CD4-positive, alpha-beta T cell treated with Interferon gamma for 1 hour (primary cell): ENCODE measurements at places on chromosomes 4 and X.

GRCh38 chr4:173218411-173219125 is 50.0 kb downstream of the GALNT7 start:
- DNase-seq, result no peak

DNA sequence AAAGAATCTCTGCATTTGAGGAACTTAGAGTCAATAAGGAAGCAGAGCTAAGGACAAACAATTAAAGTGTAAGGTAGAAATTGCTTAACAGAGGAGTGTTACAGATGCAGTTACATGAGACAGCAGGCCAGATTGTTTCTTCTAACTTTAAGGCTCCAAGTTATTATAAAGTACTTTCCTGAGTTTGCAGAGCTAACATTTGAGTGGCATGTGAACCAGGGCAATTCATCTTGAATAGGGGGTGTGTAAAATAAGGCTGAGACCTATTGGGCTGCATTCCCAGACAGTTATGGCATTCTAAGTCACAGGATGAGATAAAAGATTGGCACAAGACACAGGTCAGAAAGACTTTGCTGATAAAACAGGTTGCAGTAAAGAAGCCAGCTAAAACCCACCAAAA is 7.6 kb upstream of the LNX1 start:
- DNase-seq, result no peak

DNA sequence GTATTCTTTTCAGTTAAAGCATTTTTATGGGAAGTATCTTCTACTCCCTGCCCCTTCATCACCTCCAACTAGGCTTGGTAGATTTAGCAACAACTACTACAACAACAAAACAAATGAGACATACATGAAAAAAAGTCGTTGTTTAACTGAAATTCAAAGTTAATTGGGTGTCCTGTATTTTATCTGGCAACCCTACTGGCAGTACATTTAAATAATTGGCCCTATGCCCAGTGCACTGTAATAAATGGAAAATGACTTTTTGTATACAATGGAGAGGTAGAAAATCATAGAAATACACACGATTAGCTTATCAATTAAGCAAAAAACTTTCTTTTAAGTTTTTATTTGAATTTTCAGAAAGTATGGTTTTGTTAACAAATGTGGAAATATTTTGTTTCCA is 21.4 kb upstream of the CLGN start:
- no peak for DNase-seq

DNA sequence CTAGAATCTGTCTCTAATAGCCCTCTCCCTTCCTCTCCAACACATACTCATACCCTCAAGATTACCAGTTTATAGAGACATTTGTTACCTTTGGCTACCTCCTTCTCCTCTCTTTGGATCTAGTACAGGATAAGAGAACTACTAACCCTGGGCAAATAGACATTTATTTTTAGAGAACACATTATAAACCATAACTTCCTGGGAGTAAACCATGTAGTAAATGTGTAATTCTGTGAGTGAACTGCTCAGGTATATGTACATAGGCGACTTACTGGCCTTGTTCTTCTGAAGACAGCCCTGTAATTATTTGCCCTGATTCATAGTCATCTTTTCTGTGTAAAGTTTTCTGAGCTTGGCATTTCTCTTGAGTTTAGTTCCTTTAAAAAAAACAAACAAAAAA is 94.2 kb downstream of the KDM6A start:
- no peak for DNase-seq

DNA sequence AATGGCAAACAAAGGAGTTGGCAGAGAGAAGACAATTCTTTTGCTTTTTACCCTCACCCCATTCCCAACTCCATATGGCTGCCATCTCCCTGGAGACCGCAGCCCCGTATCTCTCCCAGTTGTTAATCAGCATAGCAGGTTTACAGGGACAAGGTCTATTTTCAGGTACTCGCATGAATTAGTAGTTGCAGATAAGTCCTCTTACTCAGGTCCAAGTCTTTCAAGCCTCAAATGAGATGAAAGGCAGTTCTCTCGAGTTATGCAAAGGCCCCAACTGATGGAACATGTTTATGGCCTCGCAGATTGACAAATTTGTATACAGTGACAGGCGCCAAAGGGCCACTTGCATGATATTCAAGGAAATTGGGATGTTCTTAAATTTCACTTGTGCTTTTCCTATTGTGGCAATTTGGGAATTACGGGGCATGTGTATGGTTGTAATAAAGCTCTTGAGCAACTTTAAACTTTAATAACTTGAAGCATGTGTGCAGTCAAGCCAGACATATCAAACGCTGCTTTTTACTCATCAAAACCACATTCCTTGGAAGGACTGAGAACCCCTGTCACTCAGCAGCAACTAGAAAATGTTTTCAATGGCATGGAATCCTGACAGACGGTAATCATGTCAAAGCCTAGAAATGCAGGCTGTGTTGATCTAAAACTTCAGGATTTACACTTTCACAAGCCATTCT is 45.1 kb downstream of the KDR start:
- no peak for DNase-seq

GRCh38 chr4:68079928-68080327 is 49.7 kb downstream of the TMPRSS11F start:
- no peak for DNase-seq

DNA sequence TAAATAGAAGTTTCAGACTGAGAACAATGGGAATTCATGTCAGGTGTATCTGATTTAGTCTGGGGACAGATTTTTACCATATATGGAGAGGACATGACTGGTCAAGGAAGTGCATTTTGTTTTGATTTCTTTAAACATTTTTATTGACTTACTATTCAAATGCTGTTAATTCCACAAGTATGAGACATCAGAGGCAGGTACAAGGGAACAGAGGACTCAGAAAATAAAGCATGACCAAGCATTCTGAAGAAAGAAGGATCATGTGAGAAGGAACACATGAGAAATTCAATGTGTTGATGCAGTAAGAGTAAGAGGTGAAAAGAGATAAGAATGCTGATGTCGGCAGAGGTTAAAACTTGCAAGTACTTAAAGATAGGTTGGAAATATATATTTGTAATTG is 1452.6 kb downstream of the PCDH7 start:
- DNase-seq, result no peak

DNA sequence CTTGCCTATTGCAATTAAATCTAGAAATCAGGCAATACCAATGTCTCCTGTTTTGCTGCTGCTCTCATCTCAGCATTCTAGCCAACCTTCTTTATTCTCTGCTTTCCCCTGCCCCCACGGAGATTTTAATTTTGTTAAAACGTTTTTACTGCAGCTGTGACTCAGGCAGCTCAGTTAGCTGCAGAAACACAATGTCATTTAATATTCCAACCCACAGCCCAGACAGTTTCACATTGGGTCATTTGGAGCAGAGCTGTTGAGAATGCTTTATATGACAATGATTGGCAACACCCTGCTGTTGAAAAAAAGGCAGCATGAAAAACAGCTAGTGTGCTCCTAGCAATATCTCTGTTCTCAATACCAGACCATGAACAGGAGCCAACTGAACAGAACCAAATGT is 12.6 kb upstream of the SLC10A4 start:
- DNase-seq, result no peak

GRCh38 chrX:151985955-151986354 is 11.5 kb upstream of the GABRE start:
- DNase-seq, result no peak

GRCh38 chr4:172648471-172648870 is 520.1 kb upstream of the GALNT7 start:
- no peak for DNase-seq

DNA sequence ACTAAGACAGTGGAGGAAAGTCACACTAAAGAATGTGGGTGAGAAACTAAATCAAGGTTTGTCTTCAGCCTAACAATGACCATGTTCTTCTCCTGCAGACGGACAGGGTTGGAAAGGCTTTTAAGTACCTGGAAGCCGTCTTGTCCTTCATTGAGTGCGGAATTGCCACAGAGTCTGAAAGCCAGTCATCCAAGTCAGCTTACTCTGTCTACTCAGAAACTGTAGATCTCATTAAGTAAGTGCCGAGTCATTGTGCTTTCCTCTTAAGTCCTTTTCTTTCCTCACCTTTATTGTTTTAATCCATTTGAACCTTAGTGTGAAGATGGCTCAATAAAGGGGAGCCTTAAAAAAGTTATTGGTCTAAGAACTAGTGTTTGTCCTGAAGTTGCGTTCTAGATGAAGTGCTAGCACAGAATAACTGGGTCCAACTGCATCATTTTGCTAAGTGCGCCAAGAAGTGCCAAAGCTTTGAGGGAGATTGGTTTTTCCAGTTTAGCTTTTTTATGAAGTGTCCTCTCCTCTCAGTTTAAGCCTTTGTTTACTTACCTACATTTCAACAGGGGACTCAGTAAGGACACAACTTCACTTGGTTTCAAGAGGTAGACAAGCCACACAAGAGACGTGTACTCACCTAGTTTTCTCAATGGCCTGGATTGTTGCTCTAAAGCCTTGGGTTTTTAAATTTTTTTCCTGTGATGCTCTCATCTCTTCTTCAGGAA is 89.3 kb downstream of the KLHL8 start:
- no peak for DNase-seq

DNA sequence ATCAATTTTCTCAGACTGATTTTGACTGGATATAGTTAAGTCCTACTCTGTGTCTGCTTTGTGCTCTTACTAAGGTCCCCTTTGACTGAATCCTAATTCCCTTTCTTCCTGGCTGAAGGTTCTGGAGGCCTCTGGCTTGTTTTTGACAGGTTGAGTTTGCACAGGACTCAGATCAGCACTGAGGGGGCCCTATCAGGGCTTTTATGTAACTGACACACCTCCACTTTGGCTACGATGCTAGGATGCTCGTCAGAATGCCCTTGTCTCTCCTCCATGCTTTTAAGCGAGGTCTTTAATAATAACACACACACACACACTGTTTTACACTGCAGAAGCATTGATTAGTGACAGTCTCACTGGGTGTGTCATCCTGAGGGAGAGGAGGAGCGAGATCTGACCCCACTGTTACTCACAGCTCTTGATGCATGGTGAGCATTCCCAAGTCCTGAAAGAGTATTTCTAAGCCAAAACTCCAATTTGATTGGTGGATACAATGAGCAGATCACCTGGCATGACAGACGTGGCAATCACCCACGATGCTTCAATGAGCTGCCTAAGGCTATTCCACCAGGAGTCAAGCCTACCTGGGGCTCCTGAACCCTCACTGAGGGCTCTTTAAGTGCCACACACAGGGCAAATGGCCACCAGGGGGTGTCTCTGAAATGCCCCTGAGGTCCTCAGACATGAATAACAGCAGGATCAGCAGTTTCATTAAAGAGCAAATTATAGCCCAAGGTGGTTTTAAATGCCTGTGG is 130.4 kb upstream of the CPEB2 start:
- peak; percentile 11 for DNase-seq

- DNase-seq, result no peak
Measured at GRCh38 chrX:153560466-153560865, 38.5 kb downstream of the CCNQ start.

GRCh38 chr4:169009286-169010124 is 550 bp downstream of the CBR4 start:
- DNase-seq, result peak; percentile 52

- DNase-seq, result no peak
Measured at GRCh38 chrX:46599051-46599560, 25.5 kb downstream of the CHST7 start.

GRCh38 chrX:40085714-40086113 is 12.0 kb downstream of the BCOR start:
- no peak for DNase-seq

DNA sequence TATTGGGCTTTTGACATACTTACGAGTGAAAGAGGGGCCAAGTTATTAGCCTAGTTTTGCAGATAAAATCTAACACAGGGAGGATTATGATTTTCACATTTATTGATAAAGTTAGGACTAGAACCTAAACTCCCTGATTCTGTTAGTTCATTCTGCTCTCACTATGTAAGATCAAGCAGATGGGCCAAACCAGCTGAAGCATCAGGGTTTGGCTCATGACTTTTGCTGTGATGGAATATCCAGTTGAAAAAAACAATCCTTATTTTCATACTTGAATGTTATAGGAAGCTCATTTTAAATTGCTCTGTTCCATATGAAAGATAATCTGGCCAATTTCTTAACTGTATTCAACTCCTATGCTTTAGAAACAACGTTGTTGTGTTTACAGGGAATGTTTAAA is 21.2 kb downstream of the SPRY1 start:
- no peak for DNase-seq

GRCh38 chr4:15117270-15117946 is 115.1 kb downstream of the CPEB2 start:
- DNase-seq, result no peak
